ENCODE measurements at places on chromosomes 4 and X. TPM values are rescaled to one million over a fixed set of nuclear protein-coding genes. Genes with fewer than 3 reads are reported as not detected.
A peak's percentile ranks its signal among the peaks of the same experiment; 100 is the strongest.

- no peaks in the 10 kb centered on the region for H3K27me3 ChIP-seq
- H3K4me1 ChIP-seq: no peaks in the 10 kb centered on the region
- DNase-seq: no peak
- H3K27ac ChIP-seq: no peak overlapping the region
- H3K36me3 ChIP-seq: no peaks in the 10 kb centered on the region
- no peak overlapping the region for H3K4me3 ChIP-seq
These were observed 44.9 kb downstream of the CXCL1 start for GRCh38 chr4:73914071-73914470.

DNA sequence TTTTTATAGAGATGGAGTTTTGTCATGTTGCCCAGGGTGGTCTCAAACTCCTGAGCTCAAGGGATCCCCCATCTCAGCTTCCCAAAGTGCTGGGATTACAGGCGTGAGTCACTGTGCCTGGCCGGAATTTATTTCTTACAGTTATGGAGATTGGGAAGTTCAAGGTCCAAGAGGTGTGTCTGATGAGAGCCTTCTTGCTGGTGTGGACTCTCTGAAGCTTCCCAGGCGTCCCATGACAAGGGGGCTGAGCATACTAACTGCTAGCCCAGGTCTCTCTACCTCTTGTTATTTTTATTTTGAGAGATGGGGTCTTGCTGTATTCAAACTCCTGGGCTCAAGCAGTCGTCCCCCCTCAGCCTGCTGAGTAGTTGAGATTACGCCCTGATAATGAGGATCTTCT is 2.9 kb upstream of the NSD2 start:
- no peak overlapping the region for H3K27ac ChIP-seq
- DNase-seq: no peak
- no peak overlapping the region for H3K4me3 ChIP-seq
- no peaks in the 10 kb centered on the region for H3K36me3 ChIP-seq
- peaks cover 16% of the 10 kb centered on the region for H3K4me1 ChIP-seq
- H3K27me3 ChIP-seq: peaks cover 22% of the 10 kb centered on the region

DNA sequence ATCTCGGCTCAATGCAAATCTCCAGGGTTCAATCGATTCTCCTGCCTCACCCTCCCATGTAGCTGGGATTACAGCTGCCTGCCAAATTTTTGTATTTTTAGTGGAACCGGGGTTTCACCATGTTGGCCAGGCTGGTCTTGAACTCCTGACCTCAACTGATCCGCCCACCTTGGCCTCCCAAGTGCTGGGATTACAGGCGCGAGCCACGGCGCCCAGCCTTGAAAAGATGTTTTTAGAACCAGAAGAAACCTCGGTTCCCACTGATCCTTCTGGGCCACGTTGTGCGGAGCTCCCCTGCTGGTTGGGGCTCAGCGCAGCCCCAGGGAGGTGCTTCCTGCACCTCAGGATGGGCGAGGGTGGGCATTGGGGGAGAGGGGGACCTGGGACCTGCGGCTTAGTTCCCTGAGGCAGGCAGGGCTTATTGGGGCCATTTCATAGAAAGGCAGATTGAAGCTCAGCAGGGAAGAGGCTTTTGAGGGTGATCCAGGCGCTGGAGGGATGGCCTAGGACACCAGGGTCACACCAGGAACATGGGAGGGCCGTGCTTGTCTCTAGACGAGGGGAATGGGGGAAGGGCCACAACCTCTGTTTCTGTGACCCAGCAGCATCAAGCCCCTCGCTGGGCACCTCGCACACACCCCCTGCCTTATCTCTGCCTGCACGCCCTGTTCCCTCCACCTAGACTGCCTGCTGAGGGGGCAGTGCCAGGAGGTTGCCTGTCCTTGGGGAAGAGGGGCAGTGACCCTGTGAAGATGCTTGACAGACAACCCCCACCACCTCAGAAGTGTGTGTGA is 6.3 kb upstream of the ADD1 start:
- no peak for DNase-seq
- H3K4me3 ChIP-seq: peak overlapping the region; percentile 64
- peak overlapping the region; percentile 72 for H3K27ac ChIP-seq
- H3K36me3 ChIP-seq: peaks cover 10% of the 10 kb centered on the region
- no peaks in the 10 kb centered on the region for H3K27me3 ChIP-seq

- no peak for DNase-seq
- H3K4me3 ChIP-seq: no peak overlapping the region
- no peaks in the 10 kb centered on the region for H3K4me1 ChIP-seq
- no peaks in the 10 kb centered on the region for H3K27me3 ChIP-seq
These were observed 117.9 kb upstream of the DCAF8L1 start for GRCh38 chrX:28099166-28099565.

DNA sequence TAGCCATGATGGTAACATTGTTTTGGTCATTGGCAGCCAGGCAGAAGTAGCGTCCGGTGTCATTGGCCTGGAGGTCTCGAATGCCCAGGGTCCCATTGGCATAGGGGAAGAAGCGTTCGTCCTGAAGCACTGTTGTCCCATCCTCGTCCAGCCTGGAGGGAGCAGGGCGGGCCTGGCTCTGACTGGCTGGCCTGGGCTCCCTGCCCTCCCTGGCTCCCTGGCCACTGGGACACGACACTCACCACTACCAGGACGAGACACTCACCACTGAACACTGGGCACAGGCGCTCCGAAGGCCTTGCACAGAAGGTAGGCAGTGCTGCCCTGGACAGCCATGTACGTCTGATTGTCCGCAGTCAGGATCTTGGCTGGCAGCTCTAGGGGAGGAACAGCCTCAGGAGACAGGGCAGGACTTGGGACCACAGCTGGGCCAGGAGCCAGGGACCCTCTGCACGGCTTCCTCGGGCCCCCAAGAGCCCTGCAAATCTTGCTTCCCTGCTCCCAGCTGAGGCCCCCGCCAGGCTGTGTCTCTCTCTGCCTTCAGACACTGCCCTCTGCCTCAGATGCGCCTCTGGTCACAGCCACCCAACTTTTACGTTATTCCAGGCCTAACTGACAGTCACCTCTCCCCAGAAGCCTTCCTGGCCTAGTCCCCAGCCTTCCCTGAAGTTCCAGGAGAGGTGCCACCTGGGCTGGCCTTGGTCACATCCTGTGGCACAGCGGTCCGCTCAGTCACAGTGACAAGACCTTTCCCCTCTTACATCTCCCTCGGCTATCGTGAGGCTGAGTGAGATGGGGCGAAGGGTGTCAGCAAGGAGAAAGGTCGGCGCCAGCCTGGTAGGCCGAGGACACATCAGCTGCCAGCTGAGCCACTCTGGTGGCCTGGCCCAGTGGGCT is 17.1 kb downstream of the L1CAM start:
- H3K36me3 ChIP-seq: no peaks in the 10 kb centered on the region
- no peak overlapping the region for H3K27ac ChIP-seq
- no peak overlapping the region for H3K4me3 ChIP-seq
- no peaks in the 10 kb centered on the region for H3K4me1 ChIP-seq
- peaks cover 19% of the 10 kb centered on the region for H3K27me3 ChIP-seq

Gene ZNF182
- total RNA-seq: 12.1 TPM

Measured in T-cell (primary cell).